ENCODE measurements at places on chromosomes 11 and 22.

- no peak for DNase-seq
Observed at GRCh38 chr11:13644997-13645687, 23.3 kb upstream of the FAR1 start.

DNA sequence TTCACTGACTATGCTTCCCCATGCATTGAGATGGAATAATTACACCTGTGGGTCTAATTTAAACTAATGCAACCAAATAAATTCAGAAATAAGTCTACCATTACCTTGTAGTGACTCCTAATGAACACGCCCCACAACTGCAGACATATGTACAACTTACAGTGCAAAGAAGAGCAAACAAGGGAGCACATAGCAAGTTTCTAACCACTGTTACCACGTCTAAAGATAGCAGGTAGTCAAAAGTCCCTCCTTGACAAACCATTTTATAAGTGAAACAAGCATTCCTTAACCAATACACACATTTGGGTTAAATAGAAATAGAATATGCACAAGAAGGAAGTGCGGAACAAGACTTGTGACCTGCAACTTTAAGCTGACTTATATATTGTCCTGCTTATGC lies 20.6 kb downstream of the PHF21A start:
- DNase-seq, result peak; percentile 27

- no peak for DNase-seq
Observed at GRCh38 chr11:107819361-107820014, 39.1 kb downstream of the SLC35F2 start.

DNA sequence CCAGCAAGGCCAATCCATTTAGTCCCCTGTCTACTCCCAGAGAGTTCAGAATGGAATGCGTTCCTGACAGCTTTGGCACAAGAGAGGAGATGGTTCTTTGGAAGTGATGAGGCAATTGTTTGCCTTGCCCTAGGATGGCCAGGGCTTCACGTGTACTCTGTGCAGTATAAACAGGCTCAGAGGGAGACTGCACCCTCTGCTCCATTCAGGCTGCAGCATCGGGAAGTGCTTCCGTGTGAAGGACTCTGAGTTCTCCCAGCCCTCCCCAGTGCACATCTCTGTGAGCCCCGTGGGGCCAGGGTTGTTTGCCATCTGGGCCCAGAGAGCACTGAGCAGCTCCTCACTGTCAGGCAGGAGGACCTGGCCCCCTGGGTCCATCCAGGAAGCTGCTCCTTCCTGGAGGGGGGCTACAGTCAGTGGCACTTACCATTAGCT lies 215.3 kb upstream of the TBCEL start:
- no peak for DNase-seq

DNA sequence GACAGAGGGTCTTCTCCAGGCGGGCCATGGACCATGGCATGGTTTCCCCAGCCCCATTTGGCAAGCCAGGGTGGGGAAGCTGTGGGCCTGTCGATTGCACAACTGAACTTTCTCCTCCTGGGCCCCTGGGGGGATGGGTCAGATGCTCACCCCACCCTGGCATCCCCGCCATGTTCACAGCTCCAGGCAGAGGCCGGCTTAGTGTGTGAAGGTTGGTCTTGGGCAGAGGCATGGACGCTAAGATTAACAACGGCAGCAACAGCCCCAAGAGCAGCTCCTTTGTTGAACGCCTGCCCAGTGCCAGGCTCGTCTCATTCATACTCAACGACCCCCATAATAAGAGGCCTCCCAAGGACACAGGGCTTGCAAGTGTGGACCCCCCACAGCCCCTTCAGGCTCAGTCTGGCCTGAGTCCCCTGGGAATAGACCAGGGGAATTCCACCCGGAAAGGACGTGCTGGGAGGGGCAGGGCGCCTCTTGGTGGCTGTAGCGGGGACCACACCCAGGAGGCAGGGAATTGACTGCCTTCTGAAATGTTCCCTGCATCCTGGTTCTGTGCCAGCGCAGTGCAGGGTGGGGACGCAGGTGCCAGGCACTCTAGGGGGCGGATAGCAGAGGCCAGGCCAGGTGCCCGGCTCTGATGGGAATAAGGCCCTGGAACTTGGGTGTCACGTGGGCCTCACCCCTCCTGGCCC lies 8.3 kb downstream of the TSPO start:
- DNase-seq, result no peak

DNA sequence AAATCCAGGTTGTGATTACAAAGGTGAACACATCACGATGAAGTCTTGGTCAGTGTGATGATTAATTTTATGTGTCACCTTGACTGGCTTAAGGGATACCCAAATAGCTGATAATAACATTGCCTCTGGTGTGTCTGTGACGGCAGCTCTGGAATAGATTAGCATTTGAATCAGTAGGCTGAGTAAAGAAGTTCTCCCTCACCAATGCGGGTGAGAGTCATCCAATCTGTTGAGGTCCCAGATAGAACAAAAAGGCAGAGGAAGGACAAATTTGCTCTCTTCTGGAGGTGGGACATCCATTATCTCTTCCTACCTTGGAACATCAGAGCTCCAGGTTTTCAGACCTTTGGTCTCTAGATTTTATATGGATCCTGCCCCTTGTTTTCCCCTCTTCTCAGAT lies 856.2 kb upstream of the CCDC90B start:
- DNase-seq, result no peak

DNA sequence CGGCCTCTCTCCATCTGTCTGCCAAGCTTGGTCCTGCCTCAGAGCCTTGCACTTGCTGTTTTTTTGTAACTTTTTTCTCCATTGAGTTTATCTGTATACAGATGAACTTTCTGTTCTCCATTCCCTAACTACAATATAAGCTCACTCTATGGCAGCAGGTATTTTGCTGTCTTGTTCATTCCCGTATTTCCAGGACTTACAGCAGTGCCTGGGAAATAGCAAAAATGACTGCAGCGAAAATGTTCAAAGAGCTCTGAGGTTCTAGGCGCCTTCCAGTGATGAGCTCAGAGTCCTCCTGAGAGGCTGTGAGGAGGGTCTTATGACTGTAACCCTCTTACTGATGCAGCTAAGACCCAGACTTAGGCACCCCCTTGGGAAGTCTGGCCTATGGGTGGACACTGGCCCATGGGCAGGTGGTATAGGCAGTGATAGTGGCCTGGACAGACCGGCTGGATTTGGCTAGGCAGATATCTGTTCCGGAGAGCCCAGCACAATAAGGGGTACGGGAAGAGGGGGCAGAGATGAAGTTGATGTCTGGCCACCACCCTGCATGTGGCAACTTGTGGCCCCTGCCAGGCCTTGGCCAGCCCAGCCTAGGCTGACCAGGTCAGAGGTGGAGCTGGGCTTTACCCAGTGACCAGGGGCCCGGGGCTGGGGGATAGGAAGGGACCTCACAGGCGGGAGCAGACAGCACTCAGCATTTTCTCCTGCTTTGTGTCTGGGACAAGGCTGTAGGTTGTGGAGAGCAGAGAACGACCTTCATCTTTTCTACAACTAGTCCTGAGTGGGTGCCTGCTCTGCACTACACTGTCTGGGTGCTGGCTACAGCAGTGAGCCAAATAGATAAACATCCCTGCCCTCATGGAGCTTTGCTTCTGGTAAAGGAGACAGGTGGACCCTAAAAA lies 4.6 kb downstream of the ATF4 start:
- no peak for DNase-seq

DNA sequence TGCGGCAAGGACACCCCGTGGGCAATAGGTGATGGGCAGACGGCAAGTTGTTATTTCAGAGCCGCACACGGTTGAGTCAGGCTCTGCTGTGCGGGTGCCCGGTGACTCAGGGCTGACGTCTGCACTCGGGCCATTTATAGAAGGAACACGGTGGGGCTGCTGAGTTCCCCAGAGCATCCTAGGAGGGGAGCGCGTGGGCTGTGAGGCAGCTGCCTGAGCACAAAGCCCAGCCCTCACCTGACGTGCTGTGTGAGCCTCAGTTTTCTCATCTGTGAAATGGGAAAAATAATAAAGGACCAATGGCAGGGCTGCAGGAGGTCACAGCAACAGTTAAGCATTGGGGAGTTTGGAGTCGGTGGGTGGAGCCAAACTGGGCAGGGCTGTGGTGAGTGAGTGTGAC lies 11.3 kb upstream of the RHOD start:
- no peak for DNase-seq

DNA sequence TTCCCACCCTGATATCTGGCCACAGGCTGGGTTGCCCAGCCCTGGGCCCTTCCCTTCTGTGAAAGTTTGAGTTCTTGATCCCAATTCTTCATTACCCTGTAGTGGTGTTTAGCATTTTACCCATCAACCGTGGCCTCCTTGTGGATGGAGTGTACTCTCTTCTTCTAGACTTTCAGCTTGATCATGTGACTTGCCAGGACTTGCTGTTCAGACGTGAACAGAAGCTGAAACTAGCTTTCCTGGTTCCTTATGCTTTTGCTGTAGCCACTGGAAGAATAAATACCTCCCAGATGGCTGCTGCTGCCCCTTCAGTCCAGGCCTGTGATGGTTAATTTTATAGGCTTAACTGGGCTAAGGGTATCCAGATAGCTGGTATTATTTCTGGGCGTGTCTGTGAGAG lies 32.7 kb upstream of the DAGLA start:
- DNase-seq, result no peak

DNA sequence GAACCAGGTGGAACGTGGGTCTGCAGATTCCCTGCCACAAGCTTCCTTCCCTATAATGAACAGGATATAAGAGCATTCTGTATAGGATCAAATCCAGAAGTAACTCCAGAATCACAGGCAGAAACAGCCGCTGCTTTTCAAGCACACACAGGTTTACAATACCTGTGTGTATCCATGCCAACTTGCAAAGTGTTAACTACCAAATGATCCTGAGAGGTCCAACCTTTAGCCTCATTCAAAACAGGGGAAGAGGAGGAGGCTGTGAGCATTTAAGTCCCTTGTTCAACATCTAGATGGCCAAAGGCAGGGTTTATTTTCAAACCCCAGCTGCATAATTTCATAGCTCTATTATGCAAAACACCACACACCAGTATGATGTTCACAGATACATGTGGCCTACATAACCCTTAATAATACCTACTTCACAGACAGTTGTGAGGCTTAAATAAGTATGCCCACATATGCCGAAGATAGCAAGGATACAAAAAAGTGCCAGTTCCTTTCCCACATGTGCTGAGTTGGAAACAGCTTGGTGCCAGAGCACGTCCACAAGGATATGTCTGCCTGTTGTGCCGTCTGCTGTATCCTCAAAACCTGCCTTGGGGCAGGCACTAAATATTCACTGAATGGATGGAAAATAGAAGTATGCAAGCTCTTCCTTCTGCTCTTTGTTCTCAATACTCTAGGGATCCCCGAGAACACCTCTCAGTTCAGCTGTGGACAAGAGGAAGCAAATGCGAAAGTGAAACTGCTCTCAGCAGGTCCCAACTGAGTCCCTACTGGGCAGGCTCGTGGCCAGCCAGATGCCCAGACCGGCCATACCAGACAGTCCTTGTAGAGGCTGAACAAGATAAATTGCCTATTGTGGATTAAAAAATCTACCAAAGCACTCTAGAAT lies 66.8 kb downstream of the LARGE1 start:
- peak; percentile 11 for DNase-seq

DNA sequence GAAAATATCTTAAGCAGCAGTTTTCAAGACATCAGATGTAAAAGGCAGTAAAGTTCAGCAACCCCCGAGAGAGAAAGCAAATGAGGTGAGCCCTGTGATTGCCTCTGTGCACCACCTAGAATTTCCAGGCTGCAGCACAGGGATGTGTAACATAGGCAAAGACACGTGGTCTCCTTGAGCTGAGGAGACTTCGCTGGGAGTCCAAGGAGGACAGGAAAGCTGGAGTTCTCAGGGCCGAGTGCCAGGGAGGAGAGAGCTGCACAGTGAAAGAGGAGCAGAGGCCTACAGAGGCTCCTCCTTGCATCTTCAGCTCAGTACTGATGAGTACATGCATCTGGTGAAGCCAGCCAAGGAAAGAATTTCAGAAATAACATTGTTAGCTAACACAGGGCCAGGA lies 17.6 kb upstream of the TOLLIP start:
- DNase-seq, result no peak

DNA sequence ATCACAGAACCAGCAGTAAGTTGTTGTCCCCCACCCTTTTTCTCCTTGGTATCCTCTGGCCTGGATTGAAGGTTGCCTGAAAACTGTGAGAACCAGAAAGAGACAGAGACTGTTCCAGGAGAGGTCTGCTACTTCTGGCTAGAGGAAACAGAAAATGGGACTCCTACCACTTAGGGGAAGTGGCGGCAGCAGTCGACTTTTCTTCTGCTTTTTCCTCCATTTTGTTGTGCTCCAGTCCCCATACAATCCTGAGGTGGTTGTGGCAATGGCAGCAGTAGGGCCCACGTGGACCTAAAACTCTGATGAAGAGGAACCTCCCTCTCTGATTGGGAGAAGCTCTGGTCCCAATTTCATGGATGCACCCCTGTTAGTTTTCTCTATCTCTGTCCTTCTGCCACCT lies 76.0 kb upstream of the SORL1 start:
- no peak for DNase-seq

DNA sequence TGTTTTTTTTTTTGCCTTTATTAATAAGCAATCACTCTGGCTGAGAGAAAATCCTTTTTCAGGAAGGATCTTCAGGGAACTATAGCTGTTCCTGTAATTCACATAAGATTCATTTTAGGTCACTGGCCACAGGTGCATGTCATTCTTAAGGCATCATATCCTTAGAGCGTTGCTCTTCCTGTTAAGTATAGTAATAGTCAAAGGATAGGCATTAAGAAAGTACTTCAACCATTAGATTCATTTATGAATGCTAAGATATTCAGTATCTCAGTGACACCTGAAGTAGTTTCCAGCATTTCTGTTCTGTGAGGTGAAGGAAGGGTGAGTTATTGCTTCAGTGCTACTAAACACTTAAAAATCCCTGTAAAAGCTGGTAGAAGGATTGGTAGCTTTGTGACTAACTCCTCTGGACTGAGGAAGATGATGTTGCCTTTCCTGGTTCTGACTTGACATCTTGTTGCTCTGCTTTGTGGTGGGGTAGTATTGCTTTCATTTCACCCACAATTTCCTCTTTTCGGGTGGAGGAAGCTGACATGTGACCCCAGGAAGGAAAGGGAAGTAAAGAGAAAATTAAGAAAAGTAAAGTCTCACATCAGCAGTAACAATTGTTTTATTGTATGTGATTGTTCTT lies 34.7 kb downstream of the RNF169 start:
- DNase-seq, result peak; percentile 58

GRCh38 chr11:70429724-70430521 lies 31.6 kb downstream of the CTTN start:
- DNase-seq, result no peak

- DNase-seq, result no peak
Observed at GRCh38 chr11:107665018-107665417, 46.8 kb downstream of the SLN start.

DNA sequence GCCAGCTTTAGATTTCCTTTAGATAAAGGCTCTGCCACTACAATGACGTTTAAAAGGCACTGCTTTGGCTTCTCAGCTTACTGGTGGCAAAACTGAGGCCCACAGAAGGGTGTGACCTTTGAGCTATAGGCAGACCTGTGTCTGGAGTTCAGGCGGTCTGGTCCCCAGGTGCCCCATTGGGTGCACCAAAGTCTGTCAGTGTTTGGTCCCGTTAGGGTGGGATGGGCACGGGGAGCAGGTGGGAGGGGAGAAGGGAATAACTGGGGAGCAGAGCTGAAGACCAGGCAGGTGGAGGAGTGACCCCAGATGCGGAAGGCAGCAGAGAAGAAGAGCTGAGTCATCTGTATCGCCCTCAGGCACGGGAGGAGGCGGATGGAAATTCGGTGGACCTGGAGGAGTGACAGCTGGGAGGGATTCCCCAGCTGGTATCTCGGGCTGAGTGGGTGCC lies 45.3 kb upstream of the GCAT start:
- no peak for DNase-seq
